ENCODE measurements at places on chromosomes 6 and 20. TPM values are rescaled to one million over a fixed set of nuclear protein-coding genes. Genes with fewer than 3 reads are reported as not detected.

The VARS1 gene
- total RNA-seq = 63.0 TPM

- no peak for DNase-seq
These were observed 53.0 kb downstream of the ALDH8A1 start for GRCh38 chr6:134896910-134897309.

The ARFGAP1 gene
- 62.1 TPM for total RNA-seq

GRCh38 chr6:136161950-136162349 is 88.2 kb downstream of the MTFR2 start:
- DNase-seq = no peak

GRCh38 chr20:31915491-31916280 is 36.2 kb downstream of the PDRG1 start:
- DNase-seq = no peak

- no peak for DNase-seq
These were observed 68.0 kb downstream of the OTOR start for GRCh38 chr20:16816192-16816591.

- no peak for DNase-seq
These were observed 127.8 kb downstream of the KIF16B start for GRCh38 chr20:16445482-16445881.

GRCh38 chr20:57247292-57247965 is 19.0 kb downstream of the BMP7 start:
- DNase-seq = no peak

The SLC35D3 gene
- 0.07 TPM for total RNA-seq
